ENCODE measurements at places on chromosomes 3 and 15.

- no peak for DNase-seq
Measured at GRCh38 chr15:50880206-50880605, 28.3 kb upstream of the AP4E1 start.

DNA sequence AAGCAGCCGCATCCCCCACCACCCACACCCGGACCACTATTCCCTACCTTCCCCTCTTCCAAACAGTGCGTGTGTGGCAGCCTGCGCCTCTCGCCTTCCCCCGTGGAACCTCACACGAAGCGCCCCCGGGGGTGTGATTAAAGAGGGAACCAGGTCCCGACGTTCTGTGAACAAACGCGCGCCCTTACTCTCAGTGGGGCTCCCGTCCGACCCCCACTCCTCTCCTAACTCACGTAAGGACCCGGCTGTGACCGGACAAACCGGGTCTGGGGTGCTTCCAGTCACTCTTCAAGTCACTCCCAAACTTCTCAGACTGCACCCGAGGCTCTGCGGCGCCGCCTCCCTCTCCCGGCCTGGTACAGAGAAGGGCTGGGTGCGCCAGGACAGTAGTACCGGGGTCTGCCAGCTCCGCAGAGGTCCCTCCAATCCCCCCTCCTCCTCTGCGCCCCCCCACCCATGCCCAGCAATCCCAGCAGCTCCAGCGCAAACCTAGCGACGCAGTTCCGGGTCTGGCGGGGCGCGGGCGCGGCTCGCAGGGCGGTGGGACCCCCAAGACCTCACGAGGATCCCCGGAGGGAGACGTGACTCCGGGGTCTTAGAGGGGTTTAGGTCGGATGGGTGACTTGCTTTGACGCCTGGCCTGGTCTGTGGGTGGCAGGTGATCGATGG lies 574 bp downstream of the DUOXA1 start:
- no peak for DNase-seq

DNA sequence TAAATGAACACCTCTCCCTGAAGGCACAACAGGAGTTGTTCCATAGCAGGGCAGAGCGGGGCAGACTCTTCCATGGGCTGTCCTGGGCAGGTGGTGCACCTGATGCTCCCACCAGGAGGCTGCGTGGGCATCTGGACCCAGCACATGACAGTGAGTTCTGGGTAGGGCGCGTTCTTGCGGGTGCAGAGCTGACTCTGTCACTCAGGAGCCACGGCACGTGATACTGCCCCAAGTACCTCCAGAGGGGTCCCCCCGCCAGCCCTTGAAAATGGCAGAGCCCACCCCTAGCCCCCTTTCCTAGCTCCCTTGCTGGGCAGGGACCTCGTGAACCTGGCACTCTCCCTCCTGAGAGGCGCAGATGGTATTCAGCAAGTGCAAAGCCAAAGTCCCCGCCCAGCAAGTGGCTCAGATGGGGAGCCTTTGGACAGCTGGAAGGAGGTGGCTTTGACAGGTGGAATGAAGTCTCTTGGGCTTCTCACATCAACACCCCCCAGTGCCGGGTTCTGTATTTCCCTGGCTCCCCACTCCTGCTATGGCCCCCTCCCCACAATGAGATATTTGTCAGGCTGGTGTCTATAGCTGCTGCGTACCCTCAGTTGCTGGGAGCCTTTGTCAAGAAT lies 172.1 kb downstream of the TBC1D2B start:
- DNase-seq = no peak

DNA sequence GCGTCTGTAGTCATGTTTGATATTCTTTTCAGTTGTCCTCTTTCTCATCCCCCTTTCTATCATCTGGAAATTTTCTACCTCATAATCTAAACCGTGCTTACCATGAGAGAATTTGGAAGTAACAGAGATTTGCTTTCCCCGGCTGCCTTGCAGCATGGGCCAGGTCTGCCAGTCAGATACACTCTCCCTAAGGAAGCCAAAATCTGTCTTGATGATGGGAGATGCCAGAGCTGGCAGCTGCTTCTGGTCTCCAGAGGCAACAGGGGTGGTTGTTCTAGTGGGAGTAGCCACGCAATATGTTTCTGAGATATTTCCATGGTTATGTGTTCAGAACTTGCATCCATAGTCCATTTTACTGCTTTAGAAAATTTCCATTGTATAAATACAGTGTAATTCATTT lies 218.9 kb upstream of the RORA start:
- no peak for DNase-seq

DNA sequence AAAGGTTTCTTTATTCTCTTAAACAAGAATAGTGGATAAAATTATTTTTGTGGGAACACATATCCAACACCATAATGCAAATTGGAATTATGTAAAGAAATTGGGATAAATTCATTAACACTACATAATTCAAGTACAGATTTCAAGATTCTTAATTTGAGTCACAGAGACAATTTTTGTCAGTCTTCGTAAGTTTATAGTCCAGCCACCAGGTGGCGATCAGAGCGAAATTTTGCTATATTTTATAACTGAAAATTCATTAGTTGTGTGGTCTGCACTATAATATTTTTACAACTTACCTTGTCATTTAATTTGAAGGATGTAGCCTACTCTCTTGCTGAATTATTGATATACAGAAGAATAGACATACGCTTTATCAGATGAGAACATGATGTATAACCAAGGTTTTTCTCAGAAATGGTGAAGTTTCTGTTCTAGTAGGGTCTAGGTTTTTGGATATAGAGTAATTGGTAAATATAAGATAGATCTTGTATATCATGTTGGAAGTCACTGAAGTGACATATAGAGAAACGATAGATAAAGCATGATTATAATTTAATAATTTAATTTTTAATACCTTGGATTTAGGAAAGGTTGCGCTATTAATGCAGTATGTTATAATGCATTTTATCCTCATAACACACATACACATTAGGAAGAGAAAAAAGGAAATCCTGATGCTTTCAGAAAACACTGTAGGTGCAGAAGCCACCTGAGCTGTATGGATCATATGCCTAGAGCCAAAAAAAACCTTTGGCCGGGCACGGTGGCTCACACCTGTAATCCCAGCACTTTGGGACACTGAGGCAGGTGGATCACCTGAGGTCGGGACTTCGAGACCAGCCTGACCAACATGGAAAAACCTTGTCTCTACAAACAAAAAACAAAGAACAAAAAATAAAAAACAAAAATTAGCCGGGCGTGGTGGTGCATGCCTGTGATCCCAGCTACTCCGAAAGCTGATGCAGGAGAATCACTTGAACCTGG lies 31.7 kb downstream of the PLSCR4 start:
- DNase-seq = no peak

DNA sequence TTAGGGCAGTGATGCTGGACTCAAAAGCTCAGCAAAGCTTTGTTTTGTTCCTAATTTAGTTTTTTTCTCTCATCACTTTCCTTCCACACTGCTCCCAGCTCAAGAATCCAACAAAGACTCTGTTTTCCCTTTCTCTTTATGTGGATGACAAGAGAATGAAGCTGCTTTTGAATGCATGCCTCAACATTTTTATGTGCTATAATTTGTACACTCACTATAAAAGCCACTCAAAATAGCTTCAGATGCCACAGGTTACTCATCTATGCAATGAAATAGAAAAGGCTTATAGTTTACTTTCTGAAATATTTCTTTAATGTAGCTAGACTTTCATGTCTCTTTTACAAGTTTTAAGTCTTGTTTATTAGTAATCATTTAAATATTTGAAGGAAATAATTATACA lies 714.9 kb downstream of the OTOL1 start:
- peak; percentile 27 for DNase-seq

GRCh38 chr15:90471769-90472168 lies 58.0 kb upstream of the CRTC3 start:
- DNase-seq = no peak

DNA sequence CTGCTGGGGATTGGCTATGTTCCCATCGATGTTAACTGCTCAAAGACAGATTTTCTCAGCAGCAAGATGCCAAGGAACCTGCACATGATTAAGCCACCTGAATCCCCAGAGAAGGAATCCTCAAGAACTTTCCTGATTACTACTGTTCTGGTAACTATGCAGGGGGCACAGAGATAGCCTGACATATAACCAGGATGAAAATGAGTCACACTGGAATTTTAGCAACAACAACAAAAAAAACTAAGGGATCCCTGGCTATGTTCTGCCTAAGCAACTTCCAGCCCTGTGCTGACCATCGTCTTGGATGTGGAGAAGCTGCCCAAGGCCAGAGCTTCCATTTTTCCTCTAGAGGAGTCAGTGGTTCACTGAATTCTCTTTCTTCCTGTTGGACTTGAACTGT lies 13.8 kb downstream of the RIOX2 start:
- DNase-seq = no peak

DNA sequence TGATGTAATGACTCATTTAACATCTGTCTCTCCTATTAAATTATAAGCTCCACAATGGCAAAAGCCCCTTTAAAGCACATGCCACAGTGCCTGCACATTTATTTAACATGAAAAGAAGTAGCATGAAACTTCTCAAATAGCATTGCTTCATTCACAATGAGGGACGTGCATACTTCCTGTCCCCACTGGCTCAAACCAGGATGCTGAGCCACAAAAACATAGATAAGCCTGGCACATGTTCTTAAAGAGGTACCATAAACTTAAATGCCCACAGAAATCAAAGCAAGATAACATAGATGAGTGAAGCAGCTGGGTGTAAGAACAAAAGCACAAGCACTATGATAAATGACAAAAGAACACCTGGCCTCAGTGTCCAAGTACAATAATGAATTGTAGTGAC lies 3.8 kb downstream of the TP53BP1 start:
- DNase-seq = no peak

DNA sequence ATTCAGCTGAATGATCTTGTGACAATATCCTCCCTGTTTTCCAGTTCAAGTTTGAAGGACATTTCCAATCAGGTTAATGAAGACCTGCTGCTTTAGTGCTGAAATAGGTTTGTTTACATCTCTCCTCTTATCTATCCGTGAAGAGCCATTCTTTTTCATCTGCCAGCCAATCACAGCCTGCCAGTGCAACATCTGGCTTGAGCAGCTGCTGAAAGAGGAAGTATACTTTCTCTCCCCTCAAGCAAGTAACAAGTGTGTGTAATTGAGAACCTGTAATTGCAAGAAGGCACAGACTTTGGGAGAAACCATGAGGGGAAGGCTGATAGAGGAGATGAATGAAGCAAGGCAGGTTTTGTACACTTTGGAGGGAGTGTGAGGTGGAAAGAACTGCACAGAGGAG lies 404.3 kb downstream of the AGBL1 start:
- DNase-seq = no peak

- DNase-seq = no peak
Measured at GRCh38 chr3:47057212-47057671, 77.8 kb downstream of the NBEAL2 start.

DNA sequence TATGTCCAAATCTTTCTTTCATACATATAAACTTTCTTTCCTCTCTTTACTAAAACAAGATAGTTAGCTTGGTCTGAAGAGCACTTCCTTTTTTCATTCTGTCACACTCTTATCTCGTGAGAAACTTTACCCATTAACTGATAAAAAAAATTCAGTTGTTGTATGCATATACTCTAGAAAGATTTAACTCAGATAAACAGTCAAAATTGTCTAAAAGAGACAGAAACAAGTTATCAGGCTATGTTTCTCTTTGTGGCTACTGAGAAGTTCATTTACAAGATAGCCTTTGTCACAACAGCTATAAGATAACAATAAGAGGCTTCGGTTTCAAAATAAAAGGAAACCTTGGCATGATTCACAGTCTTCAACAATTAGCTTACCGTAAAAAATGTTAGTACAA lies 235.7 kb upstream of the ATP10A start:
- DNase-seq = no peak

DNA sequence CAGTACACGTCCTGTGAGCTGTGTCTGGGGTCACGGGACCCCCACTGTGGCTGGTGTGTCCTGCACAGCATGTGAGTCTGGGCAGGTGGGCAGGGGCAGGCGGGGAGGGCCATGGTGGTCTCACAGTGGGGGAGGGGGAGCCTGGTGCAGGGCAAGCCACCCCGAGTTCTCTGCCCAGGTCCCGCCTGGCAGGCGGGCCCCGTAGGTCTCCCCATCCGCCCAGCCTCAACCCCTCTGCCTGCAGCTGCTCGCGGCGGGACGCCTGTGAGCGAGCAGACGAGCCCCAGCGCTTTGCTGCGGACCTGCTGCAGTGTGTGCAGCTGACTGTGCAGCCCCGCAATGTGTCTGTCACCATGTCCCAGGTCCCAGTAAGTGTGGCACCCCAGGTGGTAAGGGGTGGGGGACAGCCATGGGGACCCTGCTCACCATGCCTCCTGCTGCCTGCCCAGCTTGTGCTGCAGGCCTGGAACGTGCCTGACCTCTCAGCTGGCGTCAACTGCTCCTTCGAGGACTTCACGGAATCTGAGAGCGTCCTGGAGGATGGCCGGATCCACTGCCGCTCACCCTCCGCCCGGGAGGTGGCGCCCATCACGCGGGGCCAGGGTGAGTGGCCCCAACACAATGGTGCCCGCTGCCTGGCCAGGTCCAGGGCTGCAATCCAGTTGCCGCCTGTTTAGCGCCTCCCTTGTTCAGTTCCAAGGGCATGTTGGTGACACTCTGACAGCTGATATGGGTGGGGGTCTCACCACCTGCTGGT lies 21.9 kb downstream of the PLXNA1 start:
- no peak for DNase-seq

DNA sequence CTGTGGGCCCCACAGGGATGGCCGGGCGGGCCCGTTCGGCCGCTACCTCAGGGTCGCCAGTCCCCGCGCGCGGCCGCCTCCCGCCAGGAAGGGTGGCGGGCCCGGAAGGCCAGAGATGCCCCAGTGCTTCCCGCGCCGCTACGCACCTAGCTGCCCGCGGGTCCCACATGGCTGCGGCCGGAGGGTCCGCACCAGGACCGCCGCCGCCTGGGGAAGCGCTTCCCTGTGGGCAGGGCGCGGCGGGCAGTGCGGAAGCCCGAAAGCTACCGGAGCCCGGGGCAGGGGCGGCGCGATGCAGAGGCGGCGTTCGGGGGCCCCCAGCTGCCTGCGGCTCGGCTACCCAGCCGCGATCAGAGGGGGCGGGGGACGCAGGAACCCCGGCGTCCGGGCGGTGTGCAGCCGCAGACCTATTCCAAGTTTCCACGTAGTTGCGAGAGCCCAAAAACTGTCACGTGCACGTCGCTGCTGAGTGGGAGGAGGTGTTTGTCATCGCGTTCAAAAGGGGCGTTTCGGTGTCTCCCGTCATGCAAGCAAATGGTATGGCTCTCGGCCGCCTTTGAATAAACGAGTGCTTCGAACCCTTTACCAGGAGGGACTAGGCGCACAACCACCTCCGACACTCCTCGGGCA lies at the start of gene TRANK1:
Gene TRANK1 (minus strand): TSS at position 414 of the 630 bp plus-strand sequence. CDS start 245 bp downstream, at position 169.
- DNase-seq = no peak

DNA sequence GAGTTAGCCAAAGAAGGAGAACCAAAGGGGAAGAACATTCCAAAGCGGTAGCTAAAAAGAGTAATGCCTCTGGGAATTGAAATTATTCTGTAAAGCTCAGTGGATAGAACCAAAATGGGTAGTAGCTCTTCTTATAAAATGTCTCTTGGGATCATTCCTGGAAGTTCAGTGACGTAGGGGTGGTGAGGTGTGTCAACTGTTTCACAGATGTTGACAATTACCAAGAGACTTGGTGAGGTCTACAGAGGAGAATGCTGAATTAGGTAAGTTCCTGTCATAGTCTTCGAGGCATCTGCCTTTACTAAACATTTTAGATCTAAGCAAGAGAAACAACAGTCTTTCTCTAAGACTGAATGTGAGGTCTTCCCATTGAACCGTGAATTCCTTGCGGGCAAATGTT lies 67.8 kb downstream of the TPRG1 start:
- DNase-seq = no peak
